K562 (cell line): ENCODE measurements at places on chromosomes 6 and 20.

DNA sequence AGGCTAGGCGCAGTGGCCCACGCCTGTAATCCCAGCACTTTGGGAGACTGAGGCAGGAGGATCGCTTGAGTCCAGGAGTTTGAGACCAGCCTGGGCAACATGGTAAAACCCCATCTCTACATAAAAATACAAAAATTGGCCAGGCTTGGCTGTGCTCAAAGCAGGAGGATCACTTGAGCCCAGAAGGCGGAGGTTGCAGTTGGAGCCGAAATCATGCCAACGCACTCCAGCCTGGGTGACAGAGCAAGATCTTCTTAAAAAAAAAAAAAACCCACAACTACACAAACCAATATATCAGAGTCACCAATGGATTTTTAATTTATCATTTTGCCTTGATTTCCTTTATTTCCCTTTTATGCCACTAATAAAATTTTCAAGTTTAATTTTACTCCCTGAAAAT is 9.3 kb downstream of the MAP3K5 start:
- no peak for DNase-seq

DNA sequence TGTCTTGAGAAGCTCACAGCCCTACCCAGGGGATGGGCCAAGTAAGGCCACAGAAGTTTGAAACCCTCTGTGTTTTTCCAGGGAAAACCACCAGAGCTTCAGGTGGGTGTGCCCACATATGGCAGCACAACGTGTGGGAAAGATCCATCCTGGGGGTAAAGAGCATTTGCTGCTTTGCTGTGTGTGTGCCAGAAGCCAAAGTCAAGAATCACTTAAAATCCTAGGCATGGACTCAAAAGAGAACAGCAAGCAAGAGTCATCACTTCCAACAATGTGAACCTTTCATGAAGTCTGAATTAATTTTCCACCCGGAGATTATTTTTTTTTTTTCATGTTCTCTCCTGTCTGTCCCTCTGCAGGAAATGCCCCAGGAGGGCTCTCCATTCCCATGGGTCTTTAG is 308.2 kb upstream of the SGK1 start:
- DNase-seq: no peak

GRCh38 chr6:36038120-36038876 is 10.7 kb downstream of the MAPK14 start:
- DNase-seq: no peak

GRCh38 chr20:5143851-5144250 is 17.0 kb downstream of the CDS2 start:
- DNase-seq: no peak

DNA sequence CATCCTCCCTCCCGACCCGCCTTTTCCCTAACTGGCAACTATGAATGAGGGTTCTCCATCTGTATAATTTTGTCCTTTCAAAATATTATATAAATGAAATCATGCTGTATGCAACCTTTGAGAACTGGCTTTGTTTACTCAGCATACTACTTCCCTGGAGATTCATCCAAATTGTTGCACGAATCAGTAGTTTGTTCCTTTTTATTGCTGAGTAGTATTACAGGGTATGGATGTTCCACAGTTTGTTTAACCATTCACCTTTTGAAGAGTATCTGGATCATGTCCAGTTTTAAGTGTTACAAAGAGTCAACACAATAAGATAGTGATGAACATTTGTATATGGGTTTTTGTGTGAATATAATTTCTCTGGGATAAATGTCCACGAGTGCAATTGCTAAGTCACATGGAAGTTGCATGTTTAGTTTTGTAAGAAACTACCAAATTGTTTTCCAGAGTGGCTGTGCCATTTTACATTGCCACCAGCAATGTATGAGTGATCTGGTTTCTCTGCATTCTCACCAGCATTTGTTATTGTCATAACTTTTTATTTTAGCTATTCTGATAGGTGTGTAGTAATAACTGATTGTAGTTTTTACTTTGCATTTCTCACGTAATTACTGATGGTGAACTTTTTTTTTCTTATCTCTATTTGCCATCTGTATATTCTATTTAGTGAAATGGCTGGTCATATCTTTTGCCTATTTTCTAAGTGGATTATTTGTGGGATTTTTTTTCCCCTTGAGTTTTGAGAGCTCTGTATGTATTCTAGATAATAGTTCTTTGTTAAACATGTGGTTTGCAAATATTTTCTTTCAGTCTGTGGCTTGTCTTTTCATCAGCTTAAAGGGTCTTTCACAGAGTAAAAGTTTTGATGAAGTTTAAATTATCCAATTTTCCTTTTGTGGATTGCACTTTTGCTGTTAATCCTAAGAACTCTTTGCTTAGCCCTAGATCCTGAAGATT is 14.4 kb upstream of the RNF24 start:
- no peak for DNase-seq

GRCh38 chr20:63549019-63549418 is 1.5 kb upstream of the SRMS start:
- DNase-seq: no peak

DNA sequence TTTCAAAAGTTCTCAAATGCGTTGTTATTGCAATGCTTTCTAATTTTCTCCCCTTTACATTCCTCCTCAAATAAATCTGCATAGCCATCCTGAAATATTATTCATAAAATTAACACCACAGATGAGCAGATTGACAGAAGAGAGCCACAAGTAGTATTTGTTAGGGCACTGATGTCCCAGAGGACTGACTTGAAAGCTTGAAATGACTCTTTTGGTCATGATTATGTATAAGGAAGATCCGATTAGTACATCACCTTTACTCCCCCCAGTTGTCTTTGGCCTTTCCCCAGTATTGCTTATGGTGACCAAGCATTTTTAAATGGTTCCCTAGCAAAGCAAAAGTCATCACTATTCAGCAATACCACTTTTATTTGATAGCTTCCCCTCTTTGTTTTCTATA is 187.6 kb downstream of the ADAT2 start:
- no peak for DNase-seq

- no peak for DNase-seq
Measured at GRCh38 chr6:80165819-80166218, 59.3 kb downstream of the BCKDHB start.

DNA sequence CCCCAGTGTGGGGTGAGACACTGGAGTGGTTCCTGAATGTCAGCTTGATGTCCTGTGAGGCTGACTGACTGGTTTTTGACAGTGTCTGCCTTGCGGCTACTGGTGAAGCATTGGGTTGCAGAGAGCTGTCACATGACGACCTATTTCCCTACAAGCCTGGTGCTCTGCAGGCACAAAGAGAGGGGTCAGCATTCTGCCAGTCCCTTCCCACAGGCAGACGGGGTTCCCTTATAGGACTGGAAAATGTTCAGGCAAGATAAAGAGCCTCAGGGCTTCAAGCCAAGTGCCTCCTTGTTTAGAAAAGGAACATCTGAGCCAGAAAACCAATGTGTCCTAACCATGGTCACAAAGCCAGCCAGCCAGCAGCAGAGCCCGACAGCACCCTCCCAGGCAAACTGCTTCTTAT is 11.0 kb downstream of the LY86 start:
- no peak for DNase-seq

DNA sequence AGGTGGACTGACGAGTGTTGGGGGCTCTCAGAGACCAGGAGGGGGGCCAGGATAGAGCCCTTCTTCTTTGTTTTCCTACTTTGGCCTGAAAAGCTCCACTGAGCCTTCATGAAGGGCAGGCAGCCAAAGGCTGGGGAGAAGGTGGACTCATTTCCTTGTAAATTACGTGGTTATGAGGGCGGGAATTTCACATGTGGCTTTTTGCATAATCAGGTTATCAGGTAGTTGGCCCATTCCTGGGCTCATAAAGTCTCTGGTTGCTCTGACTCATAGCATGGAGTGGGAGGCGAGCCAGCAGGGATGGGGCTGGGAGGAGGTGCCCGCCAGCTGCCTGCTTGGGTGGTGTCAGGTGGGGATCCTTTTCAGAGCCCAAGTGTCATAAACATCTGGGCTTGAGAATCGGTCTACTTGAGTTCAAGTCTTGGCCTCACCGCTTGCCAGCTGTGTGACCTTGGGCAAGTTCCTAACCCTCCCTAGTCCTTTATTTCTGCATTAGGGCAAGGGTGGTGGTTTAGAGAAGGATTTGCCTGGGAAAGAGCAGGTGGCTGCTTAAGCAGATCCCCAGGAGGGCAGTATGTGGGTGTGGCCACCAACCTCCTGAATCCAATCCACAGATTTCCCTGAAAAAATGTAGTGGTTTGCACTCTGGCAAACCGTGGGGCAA is 26.5 kb upstream of the RNF24 start:
- DNase-seq: peak; percentile 60

GRCh38 chr6:36827261-36828079 is 11.8 kb downstream of the CPNE5 start:
- peak; percentile 73 for DNase-seq

DNA sequence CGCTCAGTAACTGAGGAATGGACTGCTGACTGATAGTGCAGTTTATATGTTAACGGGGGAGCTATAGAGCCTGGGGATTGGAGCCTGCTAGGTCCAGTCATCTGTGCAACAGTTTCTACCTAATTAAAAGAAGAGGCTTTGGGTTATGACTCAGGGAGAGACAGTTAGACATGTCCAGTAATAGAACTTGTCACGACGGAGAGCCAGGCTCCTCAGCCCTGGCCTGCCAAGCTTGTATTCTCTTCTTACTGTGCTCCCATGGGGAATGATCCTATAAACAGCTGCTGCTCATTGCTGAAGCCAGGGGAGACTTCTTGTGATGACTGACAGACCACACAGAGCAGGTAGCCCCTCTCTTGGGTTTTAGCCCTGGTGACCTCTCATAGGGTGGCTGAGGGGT is 69.3 kb downstream of the SYNJ2 start:
- no peak for DNase-seq

- peak; percentile 31 for DNase-seq
Measured at GRCh38 chr6:135230711-135231468, 49.8 kb downstream of the MYB start.

DNA sequence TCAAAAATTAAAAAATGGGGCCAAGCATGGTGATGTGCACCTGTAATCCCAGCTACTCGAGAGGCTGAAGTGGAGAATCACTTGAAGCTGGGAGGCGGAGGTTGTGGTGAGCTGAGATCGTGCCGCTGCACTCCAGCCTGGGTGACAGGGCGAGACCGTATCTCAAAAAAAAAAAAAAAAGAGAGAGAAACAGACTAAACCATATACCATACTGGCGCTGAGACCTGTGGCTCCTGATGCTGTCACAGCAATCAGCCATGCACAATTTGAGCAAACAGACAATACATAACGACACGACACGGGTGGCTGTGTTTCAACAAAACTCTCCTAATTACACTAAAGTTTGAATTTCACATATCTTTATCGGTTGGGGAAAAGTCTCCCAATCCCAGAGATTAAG is 14.9 kb upstream of the CBFA2T2 start:
- DNase-seq: no peak

GRCh38 chr6:1247056-1247455 is 64.8 kb upstream of the FOXQ1 start:
- DNase-seq: no peak
